Large intestine (tissue), 12 donors: ENCODE measurements at places on chromosomes 7 and 10. TPM values are rescaled to one million over a fixed set of nuclear protein-coding genes. Genes with fewer than 3 reads are reported as not detected.

Gene EPO
- 0.19 TPM for polyA plus RNA-seq

DNA sequence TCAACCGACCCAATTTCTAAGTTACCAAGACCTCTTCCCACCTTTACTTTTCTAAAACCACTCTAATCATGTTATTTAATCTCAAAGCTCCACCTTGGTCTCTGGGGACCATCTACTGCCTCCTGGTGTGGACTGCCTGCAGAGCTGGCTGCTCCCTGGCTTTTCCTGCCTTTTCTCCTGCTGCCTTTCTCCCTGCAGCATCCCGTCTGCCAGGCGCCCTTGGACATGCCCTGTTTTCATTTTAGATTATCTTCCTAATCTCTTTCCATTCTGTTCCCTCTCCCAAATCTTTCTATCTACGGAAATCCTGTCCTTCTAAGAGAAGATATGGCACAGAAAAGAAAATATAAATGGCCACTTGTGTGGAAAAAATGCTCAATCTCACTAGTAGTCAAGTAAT, 23.1 kb downstream of the TCAF1 start:
- DNase-seq: no peak

- no peak for DNase-seq
Measured at GRCh38 chr7:151511946-151512345, 7.7 kb downstream of the RHEB start.

Gene OR2A42
- 0.34 TPM for polyA plus RNA-seq

DNA sequence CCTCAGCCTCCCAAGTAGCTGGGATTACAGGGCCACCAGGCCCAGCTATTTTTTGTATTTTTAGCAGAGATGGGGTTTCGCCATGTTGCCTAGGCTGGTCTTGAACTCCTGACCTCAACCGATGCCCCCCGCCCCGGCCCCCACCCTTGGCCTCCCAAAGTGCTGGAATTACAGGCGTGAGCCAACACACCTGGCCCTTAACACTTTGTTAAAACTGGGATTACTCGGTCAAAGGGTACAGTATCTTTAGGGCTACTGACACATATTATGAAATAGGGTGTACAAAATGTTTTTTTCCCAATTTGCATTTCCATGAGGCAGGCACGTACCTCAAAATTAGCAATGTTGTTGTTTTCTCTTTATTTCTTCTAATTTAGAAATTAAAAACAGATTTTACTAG, 11.5 kb downstream of the NUDT5 start:
- DNase-seq: no peak

DNA sequence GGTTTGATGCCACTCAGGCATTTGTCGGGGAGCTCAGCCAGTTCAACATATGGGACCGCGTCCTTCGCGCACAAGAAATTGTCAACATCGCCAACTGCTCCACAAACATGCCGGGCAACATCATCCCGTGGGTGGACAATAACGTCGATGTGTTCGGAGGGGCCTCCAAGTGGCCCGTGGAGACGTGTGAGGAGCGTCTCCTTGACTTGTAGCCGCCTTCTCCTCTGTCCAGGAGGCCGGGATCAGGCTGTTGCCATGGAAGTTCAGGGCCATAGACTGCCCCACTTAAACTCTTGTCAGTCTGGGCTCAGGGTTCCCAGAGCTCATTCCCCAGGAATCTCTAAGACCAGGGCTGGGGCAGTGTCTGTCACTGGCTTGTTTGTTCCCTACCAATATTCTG, 11.3 kb downstream of the NPTX2 start:
- DNase-seq: no peak

Gene SPDYE5
- polyA plus RNA-seq: 2.0 TPM

DNA sequence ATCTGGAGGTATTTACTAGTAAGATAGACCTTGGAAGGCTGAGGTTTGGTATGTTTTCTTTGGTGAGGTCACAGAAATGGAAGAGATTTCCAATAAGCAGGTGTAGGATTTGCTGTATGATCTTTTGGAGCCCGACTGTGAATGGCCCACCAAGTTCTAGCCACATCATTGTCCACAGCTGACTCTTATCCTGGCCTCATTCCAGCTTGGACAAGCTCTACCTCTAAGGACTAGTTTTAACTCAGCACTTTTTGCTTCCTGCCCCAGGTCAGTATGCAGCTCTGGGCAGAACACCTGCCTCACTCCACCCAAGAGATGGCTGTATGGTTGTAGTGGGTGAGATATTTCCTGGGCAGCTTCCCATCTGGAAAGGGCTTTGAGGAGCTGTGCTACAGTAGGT, 6.1 kb upstream of the CPA4 start:
- DNase-seq: no peak

Gene VSTM4
- polyA plus RNA-seq: 10.2 TPM

Gene AKR1C2
- polyA plus RNA-seq: 10.2 TPM

- DNase-seq: no peak
Measured at GRCh38 chr7:111105269-111105668, 14.3 kb downstream of the LRRN3 start.

Gene CPA5
- polyA plus RNA-seq: 0.15 TPM

Gene EBF3
- 7.5 TPM for polyA plus RNA-seq

DNA sequence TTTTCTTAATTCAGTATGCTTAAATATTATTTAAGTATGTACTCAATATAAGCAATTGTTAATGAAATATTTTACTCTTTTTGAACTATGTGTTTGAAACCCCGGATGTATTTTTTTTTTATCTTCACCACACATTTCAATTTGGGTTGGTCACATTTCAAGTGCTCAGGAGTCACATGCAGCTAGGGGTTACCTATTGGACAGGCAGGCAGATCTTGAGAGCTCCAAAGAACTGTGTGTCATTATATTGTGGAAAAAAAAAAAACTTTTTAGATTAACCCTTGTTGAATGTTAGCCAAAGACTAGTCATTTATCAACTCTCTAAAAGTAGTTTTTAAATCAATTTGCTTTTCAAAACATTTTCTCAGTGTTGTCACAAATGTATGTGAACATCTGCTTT, 37.2 kb downstream of the IKZF1 start:
- no peak for DNase-seq

DNA sequence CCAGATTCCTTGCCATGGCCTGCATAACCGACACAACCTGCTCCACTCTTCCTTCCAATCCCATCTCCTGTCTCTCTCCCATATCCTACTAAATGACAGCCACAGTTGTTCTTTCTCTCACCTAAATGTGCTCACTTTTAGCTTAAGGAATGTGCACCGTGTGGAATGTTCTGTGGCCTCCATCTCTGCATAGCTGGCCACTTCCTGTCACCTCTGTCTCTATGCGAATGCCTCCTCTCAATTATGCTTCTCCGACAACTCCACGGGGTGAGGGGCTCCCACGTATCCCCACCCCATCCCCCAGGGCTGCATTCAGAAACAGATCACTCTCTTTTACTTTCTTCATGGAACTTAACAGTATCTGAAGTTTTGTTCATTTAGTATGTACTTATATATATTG, 110.7 kb downstream of the RAB18 start:
- DNase-seq: no peak

DNA sequence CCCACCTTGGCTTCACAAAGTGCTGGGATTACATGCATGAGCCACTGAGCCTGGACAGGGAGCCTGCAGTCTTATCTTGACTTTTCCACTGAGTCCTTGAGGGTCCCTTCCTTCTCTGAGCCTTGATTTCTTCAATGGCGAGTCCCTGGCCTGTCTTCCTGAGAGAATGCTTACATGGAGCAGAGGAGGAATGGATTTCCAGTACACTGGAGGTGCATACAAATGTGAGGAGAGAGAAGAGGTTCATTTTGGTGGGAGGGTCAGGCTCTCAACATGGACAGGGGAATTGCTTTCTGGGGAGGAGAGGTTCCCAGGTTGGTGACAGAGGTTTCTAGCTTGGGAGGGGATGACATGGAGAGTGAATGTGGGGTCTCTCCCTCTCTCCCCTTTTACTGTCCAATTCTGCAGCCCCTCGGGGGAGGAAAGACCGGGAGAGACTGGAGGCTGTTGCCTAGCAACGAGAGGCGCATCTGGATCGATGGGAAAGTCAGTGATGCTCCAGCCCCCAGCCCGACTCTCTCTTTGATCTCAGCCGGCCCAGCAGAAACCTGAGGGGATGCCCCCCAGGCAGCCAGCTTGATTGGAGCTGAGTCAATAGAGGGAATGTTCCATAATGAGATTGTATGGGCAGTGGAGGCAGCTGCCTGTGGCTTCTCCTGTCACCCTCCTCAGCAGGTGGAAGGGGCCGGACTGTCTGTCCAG, 14.8 kb downstream of the SRRM3 start:
- no peak for DNase-seq

Gene PRPS1L1
- polyA plus RNA-seq: not detected
